ENCODE measurements at places on chromosomes 12 and 14.

DNA sequence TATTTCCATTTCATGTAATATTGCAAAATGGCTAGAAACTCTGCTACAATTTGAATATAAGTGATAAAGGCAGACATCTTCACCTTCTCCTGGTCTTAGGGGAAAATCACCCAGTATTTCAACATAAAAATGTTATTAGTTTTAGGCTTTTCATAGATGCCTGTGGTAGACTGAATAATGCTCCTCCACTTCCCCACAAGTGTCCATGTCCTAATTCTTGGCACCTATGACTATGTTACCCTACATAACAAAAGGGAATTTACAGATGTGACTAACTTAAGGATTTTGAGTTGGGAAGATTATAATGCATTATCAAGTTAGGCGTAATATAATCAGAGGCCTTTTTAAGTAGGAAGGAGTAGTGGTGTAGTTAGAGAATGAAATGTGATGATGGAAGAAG is 196.4 kb downstream of the TMTC3 start:
- no peak for DNase-seq

DNA sequence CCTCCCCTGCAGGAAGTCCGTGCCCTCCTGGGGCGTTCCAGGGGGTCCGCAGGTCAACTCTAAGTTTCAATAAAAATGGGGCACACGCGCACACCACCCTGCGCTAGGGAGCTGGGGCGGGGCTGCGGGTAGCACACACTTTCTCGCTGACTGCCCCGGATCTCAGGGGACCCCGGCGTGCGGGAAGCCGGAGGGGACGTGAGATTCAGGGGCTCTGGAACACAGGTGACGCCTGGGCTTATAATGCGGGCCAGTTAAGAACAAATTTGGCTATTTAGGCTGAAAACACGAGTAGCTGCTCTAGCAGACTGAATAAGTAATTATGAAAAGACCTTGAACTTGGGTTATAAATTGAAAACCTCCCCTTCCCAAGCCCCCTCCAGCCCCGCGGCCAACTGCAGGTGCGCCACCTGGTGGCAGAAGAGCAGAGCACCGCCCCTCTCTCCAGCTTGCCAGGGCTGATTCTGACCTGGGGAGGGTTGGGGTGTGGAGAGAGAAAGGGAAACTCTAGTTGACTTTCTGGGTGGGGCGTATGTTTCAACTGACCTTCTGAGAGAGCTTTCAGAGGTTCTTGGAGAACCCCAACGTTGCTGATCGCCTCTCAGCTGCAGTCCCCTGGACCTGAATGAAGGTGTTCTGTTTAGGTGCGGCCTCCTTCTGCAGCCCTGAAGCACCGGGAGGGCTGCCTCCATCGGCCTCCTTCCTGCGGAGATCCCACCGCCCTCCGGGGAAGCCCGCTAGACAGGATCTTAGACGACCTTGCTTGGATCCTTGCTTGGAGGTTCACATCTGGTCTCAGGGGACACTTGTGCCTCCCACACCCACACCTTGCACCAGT is 118.4 kb upstream of the EVL start:
- peak; percentile 62 for DNase-seq

GRCh38 chr14:91280129-91280528 is 35.6 kb upstream of the GPR68 start:
- DNase-seq = no peak

DNA sequence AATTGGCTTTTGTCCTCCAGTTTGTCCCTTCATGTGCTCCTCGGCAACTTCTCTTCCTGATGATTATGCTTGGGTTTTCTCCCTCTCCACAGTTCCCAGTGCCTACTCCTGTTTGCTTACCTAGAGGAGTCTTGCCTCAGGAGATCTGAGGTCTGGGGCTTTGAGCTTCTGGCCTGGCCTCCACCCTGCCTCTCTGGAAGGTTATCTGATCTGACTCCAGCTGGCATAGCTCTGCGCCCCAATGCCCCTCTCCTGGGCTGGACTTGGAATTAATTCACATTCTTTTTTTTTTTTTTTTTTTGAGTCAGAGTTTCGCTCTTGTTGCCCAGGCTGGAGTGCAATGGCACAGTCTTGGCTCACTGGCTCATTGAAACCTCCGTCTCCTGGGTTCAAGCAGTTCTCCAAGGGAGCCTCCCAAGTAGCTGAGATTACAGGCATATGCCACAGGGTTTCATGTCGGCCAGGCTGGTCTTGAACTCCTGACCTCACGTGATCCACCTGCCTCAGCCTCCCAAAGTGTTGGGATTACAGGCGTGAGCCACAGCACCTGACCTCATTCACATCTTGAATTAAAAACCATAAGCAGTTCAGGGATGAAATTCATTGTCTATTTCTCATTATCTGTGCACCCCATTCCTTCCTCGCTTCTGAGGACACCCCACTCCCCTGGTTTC is 33.5 kb downstream of the CFL2 start:
- DNase-seq = no peak

- DNase-seq = no peak
Measured at GRCh38 chr14:75800792-75801191, 139.7 kb downstream of the TTLL5 start.

DNA sequence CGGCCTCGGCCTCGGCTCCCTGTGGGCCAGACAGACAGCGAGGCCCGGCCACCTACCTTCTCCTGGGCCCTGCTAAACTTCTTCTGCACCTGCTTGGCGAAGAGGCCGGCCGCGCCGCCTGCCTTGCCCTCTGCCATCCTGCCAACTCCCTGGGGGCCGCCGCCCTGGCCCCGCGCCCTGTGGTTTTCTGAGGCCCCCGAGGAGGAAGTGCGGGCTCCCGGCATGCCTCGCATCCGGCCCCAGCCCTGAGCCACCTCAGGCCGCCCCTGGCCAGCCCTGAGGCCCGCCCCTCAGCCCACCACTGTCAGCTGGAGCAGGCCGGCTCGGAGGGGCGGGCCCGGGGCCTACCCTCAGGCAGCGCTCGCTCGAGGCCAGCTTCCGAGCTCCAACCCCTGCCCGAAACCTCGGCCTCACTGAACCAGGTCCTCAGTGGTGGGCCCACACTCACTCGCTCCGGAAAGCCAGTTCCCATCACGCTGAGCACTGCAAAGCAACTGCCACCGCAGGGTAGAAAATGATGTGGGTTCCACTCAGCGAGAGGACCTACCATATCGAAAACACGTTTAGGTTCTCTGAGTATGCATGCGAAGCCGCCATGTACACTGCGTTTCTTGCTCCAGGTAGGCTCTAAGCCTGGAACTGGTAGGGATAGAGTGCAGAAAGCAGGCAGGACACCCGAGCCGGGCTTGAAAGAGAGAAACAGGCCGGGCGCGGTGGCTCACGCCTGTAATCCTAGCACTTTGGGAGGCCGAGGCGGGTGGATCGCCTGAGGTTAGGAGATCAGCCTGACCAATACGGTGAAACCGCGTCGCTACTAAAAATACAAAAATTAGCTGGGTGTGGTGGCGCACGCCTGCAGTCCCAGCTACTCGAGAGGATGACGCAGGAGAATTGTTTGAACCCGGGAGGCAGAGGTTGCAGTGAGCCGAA is at the start of gene BIN2:
BIN2 (minus strand) TSS at position 209 of the 930 bp plus-strand sequence; CDS start at position 137, 72 bp downstream.
- no peak for DNase-seq

DNA sequence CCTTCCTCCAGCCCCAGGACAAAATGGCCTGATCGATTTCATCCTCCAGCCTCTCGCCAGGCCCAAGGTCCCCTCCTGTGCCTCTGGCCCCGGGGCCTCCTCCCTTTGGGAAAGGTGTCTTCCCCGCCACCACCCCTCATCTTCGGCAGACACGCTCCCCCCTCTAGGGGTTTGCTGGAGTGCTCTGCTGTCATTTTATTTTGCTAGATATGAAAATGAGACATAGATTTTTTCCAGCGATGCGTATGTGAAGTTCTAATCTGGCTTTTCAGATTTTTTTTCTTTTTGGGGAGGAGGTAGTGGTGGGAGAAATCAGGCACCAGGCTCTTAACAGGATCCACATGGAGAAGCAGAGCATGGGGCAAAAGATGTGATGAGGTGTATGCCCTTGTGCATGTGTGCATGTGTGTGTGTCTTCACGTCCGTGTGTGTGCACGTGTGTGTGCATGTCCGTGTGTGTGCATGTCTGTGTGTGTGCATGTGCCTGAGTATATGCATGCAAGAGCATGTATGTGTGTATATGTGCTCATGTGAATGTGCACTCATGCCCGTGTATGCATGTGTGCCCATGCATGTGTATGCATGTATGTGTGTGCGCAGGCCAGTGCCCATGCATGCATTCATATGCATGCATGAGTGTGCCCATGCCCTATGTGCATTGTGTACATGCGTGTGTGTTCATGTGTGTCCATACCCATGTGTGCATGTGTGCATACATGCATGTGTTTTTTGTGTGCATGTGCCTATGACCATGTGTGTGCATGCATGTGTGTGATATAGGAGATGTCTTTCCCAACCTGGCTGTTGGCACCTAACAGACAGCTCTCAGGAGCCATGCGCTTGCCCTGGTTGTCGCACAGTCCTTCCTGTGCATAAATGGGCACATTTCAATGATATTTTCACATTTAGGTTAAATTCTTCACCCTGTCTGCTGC is 203.0 kb downstream of the RBM19 start:
- no peak for DNase-seq

- DNase-seq = no peak
Measured at GRCh38 chr12:67082221-67082620, 186.9 kb upstream of the CAND1 start.

DNA sequence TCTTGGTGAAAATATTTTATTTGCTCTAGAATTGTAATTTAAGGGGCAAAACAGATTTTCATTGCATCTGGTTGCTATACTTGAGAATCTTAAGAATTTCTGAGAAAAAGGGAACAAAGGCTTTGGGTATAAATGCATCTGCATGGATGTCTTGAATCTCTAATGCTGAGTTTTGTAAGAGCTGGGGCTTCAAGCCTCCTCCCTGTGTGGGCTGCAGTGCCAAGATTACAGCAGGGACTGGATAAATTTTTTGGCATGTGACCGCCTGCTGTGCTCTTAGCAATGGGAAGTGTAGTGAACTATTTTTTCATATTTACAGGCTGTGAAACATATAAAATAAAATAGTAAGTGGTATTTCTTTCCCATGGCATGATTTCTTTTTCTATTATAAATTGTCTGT is 70.0 kb downstream of the SLC38A6 start:
- no peak for DNase-seq

DNA sequence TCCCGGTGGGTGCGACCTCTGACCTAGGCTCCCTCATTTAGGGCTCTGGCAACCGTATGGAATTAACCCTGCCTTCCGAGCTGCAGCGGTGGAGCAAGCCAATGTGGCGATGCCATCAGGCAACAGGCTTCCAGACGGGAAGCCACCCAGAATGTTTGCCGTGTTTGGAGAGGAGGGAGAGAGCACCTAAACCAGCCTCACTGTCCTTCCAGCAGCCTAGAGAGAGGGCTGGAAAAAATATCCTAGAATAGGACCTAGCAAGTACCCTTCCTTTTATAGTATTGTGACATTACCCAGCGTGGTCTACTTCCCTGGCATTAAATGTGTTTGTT is 287 bp upstream of the SLC2A13 start:
- DNase-seq = no peak

GRCh38 chr14:86087377-86087776 is 557.4 kb downstream of the FLRT2 start:
- no peak for DNase-seq

DNA sequence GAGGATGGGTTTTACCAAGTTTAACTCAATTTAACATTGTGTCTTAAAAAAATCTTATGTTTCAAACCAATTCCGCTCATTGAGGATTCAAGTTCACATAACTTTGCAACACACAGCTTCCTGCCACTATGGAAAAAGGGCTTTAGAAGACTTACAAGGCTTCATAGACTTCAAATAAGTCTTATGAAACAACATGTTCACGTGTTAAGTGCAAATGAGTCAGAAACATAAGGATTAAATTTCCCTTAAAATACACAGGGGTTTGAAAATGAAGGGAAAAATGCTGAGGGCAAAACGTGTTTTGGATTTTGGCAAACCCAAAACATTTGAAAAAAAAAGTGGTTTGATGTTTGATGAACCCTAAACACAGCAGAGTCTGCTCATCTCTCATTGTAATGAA is 364.8 kb downstream of the BMP4 start:
- no peak for DNase-seq

GRCh38 chr12:112843287-112843686 is 51.7 kb downstream of the RPH3A start:
- no peak for DNase-seq

DNA sequence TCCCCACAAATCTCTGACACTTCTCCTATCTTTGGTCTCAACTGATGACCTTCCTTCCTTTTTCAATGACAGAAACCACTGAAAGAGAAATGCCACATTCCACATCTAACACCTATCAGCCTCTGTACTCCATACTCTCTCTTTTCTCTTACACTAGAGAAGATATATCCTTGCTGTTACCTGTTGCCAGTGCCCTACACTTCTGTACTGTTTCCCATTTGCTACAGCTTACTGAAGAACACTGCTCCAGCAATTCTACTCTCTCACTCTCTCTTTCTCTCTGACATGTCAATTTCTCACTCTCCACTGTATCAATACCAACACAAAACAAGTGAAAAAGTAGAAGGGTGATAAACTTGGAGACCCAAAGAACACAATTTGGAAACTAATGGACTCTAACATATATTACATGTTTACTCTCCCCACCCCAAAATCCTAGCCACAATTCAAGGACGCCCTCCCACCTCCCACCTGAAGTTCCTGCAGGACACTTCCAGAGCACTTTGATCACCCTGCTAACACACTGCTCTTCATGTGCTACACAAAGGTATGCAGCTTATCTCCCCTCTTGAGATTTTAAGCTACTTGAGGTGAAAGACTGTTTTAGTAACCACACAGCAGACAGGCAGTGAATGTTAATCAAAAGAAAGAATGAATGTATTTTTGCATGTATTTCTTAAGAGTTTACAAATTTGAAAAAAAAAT is 95.0 kb downstream of the MED13L start:
- DNase-seq = no peak

- DNase-seq = no peak
Measured at GRCh38 chr14:67618617-67619063, 1.1 kb upstream of the ARG2 start.

DNA sequence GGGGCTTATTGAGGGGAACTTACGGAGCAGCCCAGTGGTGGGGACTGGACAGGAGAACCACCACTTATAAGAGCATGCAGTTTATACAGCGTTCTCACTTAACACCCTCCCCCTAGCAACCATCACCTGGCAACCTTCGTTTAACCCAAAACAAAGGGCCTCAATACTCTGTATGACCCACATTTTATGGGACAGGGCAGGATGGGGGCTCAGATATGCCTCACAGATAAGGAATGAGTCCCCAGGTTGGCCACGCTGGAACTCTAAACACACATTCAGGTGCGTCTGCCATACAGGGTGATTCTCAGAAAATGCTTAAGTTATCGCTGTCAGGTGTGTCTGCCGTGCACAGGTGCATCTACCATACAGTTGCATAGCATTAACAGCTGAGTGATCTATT is 99.2 kb downstream of the GCH1 start:
- no peak for DNase-seq

GRCh38 chr12:88036353-88036965 is 7.3 kb upstream of the C12orf50 start:
- DNase-seq = no peak

- DNase-seq = no peak
Measured at GRCh38 chr14:63301891-63302534, 16.7 kb downstream of the GPHB5 start.

GRCh38 chr14:77862154-77862786 is 62.4 kb downstream of the ADCK1 start:
- DNase-seq = peak; percentile 90

GRCh38 chr14:78141590-78141989 is 28.6 kb upstream of the NRXN3 start:
- DNase-seq = no peak

- no peak for DNase-seq
Measured at GRCh38 chr14:99062772-99063418, 209.1 kb downstream of the BCL11B start.

GRCh38 chr12:4431866-4432265 is 13.7 kb downstream of the FGF6 start:
- no peak for DNase-seq

GRCh38 chr14:64095620-64096019 is 198.6 kb downstream of the ESR2 start:
- no peak for DNase-seq

All from neural crest cell (in vitro differentiated cells).